Stimulated activated CD8-positive, alpha-beta memory T cell treated with anti-CD3 and anti-CD28 coated beads, Interleukin-15, amount 100 ng/mL, for 48 hours (primary cell): ENCODE measurements at places on chromosomes 6 and 20.

GRCh38 chr6:64998204-64998603, 708.8 kb downstream of the EYS start:
- no peak for DNase-seq

GRCh38 chr20:2978519-2978918, 64.9 kb upstream of the GNRH2 start:
- DNase-seq = no peak

DNA sequence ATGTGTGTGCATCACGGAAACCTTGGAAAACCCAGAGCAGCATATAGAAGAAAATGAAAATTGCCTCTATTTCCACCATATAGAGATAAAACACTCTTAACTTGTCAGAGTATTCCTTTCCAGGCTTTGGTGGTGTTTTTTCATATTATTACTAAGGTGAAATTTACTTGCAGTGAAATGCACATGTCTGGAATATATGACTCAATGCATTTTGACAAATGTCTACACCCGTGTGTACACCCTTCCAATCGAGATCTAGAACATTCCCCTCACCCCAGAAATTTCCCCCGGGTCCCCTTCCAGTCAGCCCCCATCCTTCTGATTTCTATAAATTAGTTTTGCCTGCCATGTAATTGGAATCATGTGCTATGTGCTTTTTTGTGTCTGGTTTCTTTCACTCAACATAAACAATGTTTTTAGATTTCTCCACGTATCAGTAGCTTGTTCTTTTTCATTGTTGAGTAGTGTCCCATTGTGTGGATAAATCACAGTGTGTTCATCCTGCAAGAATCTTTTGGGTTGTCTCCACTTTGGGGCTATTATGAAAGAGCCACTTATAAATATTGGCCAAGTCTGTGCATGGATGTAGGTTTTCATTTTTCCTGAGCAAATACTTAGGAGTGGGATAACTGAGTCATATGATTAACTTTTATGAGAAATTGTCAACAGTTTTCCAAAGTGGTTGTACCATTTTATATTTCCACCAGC, 19.9 kb upstream of the PREX1 start:
- DNase-seq = no peak

DNA sequence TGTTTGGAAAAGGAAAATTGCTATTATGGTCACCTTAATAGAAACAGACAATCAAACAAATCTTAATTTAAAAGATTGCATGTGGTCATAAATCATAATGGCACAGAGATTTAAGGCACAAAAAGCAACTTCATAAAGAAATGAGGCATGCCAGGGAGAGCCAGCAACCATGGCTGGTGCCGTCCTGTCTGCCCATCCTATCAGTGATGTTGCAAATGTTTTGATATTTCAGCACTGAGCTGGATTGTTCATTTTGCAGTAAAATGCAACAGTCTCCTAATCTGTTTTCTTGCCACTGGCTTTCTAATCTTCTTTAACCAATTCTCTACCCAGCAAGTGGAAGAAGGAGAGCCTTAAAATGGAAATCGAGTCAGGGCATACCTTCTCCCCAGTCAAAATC, 249.8 kb downstream of the SAMD5 start:
- DNase-seq = no peak

GRCh38 chr6:34339971-34340370, 52.5 kb downstream of the NUDT3 start:
- DNase-seq = no peak
